ENCODE measurements at places on chromosomes 7 and 10. TPM values are rescaled to one million over a fixed set of nuclear protein-coding genes. Genes with fewer than 3 reads are reported as not detected.

PDGFA gene
- 31.7 TPM for total RNA-seq

DNA sequence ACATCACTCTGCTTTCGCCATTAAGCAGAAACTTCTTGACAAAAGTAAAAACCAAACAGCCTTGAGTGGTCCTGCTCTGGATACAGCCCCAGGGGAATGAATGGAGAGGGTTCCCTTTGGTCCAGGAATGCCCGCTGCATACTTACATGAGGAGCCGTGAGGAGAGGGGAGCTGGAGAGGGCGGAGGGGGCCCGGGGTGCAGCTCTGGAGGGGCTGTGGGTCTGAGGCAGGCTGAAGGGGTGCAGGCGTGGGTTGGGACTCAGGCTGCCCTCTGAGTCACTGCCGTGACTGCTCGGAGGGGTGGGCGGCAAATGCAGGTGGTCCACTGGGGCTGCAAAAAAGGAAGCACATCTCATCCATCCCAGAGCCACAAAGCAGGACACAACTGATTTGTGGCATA is 61.3 kb upstream of the DGKI start:
- H3K36me3 ChIP-seq, result peaks cover 38% of the 10 kb centered on the region
- no peak for DNase-seq
- H3K4me3 ChIP-seq, result no peak overlapping the region
- no peak overlapping the region for H3K27ac ChIP-seq

- no peak overlapping the region for H3K4me3 ChIP-seq
- H3K27me3 ChIP-seq, result no peaks in the 10 kb centered on the region
- no peaks in the 10 kb centered on the region for H3K36me3 ChIP-seq
Measured at GRCh38 chr7:268991-269390, 21.0 kb upstream of the FOXL3 start.

DNA sequence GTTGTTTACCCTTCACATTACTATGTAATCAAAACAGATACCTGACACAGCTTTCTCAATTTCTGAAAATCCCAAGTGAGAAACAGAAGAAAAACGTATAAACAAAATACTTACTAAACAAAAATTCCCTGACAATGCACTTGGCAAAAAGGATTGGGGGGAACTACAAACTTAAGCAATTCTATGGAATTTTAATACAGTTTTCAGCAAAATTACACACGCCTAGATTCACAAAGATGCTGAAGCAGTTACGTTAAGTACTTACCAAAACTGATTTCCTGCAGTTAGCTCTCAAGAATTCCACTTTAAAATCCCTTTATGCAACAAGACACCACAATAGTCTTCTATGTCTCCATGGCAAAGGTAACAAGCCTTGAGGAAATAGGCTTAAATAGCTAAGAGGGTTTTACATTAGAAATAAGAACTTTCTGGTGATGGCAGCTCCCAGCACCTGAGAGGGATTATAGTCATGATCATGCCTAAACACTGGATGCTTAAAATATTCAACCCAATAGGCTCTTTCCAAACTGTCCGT is 10.8 kb downstream of the TOMM7 start:
- no peak overlapping the region for H3K4me3 ChIP-seq
- peaks cover 61% of the 10 kb centered on the region for H3K4me1 ChIP-seq
- H3K36me3 ChIP-seq, result no peaks in the 10 kb centered on the region
- H3K27ac ChIP-seq, result peak overlapping the region; percentile 82
- no peaks in the 10 kb centered on the region for H3K27me3 ChIP-seq

Measured in gastrocnemius medialis (tissue), 4 donors.